G401 (cell line): ENCODE measurements at places on chromosomes 3 and 15.

GRCh38 chr3:50155891-50156290 lies 767 bp downstream of the SEMA3F start:
- no peak for DNase-seq

DNA sequence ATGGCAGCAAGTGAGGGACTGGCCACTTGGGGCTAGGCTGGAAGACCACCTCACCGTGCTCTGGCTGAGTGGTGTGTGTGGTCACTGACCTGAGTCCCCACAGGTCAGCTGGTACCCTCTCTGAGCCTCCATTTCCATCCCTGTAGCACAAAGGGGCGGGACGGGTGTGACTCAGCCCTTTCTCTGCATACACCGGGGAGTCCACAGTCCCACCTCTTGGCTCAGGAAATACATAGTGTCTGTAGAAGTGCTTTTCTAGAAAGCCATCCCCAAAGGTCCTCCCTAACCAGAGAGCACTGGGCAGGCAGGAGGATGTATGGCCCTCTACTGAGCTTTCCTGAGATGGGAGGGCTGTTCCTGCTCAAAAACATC lies 27.2 kb downstream of the WNT7A start:
- no peak for DNase-seq

GRCh38 chr3:154040283-154040682 lies 80.9 kb upstream of the ARHGEF26 start:
- no peak for DNase-seq

- no peak for DNase-seq
These were observed 20.6 kb downstream of the ARRDC4 start for GRCh38 chr15:97981058-97981457.
